ENCODE measurements at places on chromosomes 13 and 19.
A peak's percentile ranks its signal among the peaks of the same experiment; 100 is the strongest.

DNA sequence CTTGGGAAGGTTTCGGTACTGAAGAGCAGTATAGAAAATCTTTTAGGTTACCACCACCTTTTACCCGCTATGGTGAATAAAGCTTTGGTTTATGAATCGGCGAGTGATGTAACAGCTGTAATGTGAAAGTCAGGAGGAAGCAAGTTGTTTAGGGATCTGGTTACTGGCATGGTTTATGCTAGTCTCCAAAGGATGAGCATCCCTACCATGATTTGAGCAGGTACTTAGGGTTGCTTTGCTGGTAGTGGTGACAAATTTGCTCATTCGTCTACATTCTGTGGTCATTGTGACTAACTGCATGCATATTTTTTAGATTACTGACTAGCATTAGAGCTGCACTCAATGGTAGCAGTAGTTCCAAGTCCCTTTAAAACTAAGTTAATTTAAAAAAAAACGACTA is 104.1 kb downstream of the FRY start:
- peak; percentile 22 for DNase-seq

DNA sequence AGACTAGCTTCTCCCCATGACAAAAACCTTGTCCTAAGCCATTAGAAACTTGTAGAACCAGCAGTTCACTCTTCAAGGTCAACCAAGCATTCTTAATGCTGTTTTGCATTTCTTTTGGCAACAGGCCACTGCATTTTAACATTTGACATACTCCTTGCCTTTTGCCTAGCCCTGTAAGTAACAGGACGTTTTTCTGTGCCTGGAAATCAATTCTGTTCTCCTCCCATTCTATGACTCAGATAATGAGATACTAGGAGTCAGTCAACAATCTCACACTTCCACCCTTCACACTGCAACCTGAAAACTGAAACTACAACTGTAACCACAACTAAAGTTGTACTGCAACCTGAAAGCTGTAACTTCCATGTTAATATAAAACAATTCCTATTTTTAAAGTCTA is 268.7 kb downstream of the MZT1 start:
- DNase-seq = no peak

DNA sequence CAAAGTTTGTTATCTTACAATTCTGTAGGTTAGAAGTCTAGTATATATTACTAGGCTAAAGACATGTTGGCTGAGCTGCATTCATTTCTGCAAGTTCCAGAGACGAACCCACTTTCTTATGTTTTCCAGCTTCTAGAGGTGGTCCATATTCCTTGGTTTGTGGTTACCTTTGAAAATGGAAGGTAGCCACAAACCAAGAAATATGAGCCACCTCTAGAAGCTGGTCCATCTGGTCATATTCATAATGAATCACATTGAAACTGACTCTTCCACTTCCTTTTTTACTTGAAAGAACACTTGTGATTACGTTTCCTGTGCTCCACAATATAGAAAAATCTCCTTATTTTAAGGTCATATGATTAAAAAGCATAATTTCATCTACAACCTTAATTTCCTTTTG is 943.0 kb upstream of the PCDH9 start:
- no peak for DNase-seq

DNA sequence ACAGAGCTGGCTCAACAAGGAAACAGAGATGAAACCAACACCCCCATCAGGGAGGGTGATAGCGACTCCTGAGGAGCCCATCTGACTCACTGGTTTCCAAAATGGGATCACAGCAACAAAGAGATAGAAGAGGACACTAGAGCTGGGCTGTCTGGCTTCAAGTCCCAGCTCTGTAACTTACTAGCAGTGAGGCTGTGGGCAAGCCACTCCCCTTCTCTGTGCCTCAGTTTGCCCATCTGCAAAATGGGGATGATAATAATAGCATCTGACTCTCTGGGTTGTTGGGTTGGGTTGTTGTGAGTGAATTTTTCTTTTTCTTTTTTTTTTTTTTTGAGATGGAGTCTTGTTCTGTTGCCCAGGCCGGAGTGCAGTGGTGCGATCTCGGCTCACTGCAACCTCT is 14.3 kb downstream of the IGSF23 start:
- no peak for DNase-seq

GRCh38 chr13:59172076-59172475 is 991.7 kb downstream of the DIAPH3 start:
- DNase-seq = no peak

GRCh38 chr19:48925240-48925843 is 8.2 kb upstream of the DHDH start:
- no peak for DNase-seq

GRCh38 chr19:43928820-43929219 is 6.3 kb downstream of the ZNF45 start:
- DNase-seq = no peak

DNA sequence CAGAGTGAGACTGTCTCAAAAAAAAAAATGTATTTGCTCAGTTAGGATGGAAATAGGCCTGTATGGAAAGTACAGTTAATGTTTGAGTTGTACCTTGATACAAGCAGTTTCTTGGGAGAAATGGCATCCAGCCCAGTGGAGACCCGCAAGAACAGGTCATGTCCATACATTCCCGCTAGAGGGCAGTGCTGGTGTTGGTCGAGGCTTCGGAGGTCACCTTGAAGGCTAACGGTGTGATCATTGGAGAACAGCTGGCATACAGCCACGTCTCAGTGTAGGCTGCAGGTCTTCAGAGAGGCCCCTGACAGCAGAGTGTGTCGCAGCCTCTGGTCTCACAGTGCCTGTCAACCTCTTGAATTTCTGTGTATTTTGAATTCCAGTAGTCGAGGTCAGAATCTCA is 7.5 kb downstream of the ZNF610 start:
- DNase-seq = no peak

DNA sequence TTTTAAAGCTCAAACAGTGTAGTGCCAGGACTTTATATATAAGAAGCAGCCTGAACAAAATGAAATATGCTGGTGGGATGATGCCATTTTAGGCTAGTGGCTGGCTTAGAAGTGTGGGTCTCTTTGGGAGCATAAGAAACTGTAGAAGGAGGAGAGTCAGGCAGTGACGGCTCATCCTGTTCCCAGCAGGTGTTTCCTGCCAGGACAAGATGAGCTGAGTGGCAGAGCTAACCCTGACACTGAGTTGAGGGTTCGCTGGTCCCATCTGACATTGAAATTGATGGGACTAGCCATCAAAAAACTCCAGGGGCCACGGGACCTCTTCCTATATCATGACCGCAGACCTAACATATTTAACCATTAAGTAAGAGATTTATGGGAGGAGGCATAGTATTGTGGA is 51.3 kb downstream of the ESD start:
- DNase-seq = no peak

- peak; percentile 45 for DNase-seq
These were observed 96.9 kb downstream of the WDFY2 start for GRCh38 chr13:51681037-51681678.

DNA sequence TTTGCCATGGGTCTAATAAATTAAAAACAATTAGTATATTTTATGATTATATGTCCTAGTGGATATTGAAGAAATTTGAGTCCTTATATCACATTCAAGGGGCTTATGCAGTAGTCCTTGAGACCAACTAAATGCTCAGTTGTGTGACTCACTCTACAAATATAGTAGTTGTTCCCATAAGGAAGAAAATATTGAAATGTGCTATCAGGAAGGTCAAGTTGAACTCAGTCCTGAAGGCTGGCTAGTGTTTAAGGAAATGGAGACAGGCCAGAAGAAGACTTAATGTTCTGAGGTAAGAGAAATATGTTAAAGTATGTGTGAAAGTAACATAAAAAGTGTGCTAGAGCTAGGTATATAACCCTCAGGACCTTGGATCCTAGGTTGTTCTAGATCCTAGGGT is 766.1 kb upstream of the GPC6 start:
- no peak for DNase-seq

DNA sequence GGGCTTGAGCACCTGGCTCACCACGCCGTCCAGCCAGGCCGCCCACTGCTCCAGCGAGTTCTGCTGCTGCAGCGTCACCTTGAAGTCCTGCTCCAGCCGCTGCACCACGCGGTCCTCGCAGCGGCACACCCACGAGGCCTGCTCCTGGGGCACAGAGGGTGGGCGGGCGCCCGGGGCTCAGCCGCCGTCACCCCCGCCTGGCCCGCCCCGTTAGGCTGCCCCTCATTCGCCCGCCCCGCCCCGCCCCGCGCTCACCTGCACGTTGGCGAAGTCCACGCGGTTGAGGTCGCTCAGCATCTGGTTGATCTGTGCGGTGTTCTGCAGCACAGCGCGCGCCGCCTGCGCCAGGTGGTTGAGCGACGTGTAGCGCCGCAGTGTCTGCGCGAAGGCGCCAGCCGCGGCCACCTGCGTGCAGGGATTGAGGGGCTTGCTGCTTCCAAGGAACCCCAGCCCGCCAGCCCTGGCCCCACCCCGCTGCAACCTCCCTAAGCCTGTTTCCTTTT is 11.3 kb downstream of the DCAF15 start:
- DNase-seq = no peak

DNA sequence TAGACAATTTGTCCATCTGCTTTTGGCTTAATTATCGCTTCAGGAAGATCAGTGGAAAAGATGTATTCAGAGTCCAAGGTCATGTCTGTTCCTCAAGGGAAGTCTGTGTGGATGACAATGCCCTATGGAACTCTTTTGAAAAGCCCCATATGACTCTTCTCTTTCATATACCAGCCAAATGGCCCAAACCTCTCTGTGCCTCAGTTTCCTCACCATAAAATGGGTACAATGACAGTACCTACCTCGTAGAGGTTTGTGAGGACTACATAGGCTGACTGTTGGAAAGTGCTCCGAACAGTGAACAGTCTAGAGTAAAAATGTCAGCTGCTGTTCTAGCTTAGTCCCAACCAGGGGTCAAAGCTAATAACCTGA is 104.6 kb downstream of the COL4A2 start:
- DNase-seq = no peak

DNA sequence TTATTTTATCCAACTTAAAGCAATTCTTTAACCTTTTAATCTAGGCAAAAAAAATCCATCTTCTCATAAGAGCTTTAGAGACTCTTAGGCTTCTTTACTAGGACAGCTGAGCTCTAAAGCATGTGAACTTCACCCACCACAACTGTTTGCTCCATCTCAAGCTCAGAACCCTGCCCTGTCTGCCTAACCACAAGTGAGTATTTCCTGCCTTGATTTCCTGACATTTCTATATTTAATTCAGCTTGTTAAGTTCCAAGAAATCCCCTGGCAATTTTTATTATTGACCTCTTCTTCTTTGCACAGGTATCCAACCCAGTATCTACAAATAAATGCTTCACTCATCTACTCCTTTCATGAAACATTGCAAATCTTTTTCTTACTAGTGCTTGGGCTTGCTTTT is 21.1 kb upstream of the CEACAM21 start:
- no peak for DNase-seq

DNA sequence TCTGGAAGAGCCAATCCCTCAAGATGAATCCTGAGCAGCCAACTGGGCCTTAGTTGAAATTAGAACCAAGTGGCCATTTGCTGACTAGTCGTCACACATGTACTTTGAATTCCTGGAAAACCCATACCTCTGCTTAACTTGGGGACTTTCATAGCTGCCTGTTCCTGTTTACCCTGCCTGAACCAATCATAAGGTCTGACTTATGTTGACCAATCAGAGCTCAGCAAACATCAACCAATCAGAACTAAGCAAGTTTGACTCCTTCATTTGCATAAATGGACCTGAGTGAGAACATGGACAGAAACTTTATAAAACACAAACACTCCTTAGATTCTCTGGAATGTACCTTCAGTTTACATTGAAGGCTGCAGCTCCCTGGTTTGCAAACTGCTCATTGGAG is 50.8 kb downstream of the LATS2 start:
- DNase-seq = no peak

- no peak for DNase-seq
These were observed 26.2 kb downstream of the TUBA3C start for GRCh38 chr13:19155321-19155861.
